ENCODE measurements at places on chromosomes 3 and 15. TPM values are rescaled to one million over a fixed set of nuclear protein-coding genes. Genes with fewer than 3 reads are reported as not detected.

The MUC20 gene
- 8.4 TPM for total RNA-seq

The DUOXA2 gene
- total RNA-seq, result not detected

The RPL39L gene
- total RNA-seq, result 17.4 TPM

The UBAP1L gene
- 2.5 TPM for total RNA-seq

DNA sequence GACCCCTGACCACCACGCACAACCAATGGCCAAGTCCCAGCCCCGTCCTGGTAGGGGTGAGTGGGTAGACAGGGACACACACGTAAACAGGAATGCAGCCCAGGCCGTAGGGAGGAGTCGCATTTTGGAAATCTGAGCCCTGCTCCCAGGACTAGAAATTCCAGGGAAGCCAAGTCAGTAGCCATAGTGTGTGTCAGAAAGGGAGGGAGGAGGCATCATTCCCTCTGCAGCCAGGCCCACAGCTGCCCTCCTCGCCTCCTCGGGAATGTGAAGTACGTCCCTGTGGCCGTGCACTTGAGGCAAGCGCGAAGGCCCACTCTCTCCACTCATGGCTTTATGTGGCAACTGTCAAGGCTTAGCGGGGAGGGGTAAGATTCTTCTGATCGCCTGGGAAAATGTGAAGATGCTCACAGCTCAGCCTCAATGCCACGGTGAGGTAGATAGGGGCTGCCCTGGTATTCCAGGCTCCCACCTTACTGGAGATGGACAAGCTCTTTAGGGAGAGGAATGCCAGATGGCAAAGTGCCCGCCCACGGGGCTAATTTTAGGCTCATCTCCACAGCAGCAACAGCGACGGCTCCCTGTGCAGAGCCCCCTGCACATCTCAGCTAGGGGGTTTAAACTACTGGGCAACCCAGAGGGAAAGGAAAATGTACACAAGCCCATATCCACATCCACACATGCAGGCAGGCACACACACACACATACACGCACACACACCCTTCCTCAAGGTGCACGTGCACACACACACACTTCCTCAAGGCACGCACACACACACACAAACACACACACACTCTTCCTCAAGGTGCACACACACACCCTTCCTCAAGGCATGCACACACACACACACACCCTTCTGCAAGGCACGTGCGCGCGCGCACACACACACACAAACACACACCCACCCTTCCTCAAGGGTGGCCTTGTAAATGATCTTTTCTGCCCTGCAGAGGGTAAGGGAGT lies 65.5 kb downstream of the ADCY5 start:
- DNase-seq, result no peak
- H3K4me3 ChIP-seq, result no peak overlapping the region
- H3K27ac ChIP-seq, result no peak overlapping the region
- H3K27me3 ChIP-seq, result peaks cover 15% of the 10 kb centered on the region

DNA sequence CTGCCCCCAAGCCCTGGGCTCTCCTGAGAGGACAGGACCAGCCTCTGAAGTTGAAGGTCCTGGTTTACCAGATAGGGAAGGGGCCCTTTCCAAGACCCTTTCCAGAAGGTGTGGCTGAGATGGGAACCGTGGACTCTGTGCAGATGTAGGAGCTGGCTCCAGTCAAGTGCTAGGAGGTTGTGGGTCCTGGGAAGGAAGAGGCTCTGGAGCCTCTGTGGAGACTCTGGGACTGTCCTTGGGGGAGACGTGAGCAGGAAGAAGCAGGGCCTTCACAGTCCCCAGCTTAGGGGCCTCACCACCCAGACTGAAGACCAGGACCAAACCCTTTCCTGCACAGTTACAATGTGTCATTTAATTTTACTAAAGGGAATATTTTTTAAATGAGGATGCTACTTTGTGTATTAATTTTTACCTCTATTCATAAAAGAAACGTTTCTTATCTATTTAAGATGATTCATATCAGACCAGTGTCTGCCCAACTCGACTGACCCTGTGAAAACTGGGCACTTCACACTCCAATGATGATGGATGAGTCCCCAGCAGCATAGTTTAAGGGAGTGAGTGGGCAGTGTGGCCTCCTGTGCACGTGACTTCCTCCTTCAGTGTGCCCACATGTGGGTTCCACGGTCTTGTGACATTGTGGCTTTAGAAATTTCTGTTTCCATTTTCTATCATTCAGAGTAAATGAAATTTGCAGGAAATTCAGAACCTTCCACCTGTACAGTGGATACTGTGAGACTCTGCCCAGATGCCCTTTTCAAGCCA lies 10.9 kb downstream of the CCR5AS start:
- H3K4me3 ChIP-seq, result no peak overlapping the region
- no peak overlapping the region for H3K27ac ChIP-seq
- H3K27me3 ChIP-seq, result peaks cover 13% of the 10 kb centered on the region

GRCh38 chr3:158486200-158486599 lies 84.8 kb upstream of the MLF1 start:
- H3K4me1 ChIP-seq, result peaks cover 5% of the 10 kb centered on the region
- H3K4me3 ChIP-seq, result no peak overlapping the region
- H3K27ac ChIP-seq, result no peak overlapping the region
- DNase-seq, result no peak

DNA sequence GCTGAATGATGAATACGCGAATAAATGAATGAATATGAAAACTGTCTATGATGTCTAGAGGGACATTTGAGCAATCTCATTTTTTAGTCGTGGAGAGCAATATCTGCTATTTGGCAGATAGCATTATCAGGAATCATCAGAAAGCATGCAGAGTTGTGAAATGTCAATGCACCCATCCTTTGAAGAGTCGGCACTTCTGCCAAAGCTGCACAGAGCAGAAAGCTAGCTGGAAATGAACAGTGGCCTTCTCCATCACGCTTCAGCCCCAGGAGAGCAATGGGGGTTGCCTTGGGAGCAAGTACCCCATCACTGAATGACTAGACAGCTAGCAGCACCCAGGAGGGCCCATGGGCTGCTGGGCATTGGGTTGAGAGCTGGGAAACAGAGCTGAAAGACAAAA lies 69.1 kb upstream of the PROK2 start:
- DNase-seq, result no peak
- H3K4me3 ChIP-seq, result no peak overlapping the region
- H3K4me1 ChIP-seq, result no peaks in the 10 kb centered on the region
- H3K36me3 ChIP-seq, result peaks cover 3% of the 10 kb centered on the region

DNA sequence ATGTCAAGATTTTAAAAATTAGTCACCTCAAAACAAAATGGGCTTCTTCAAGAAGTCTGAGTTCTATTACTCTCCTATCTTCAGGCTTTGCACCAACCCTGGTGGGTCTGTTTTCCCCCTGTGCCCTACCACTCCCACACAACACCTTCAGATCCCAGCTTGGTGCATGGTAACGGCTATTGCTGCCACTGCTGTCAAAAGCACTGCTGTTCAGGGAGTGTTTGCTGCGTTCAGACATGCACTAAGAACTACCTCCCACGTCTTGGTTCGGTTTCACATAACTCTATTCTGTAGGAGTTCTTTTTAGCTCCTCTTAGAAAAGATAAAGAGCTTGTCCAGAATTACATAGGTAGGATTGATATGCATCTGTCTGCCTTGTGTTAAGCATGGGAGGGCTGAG lies 799.2 kb downstream of the NR2F2 start:
- H3K36me3 ChIP-seq, result no peaks in the 10 kb centered on the region
- H3K27ac ChIP-seq, result no peak overlapping the region
- no peaks in the 10 kb centered on the region for H3K4me1 ChIP-seq
- H3K4me3 ChIP-seq, result no peak overlapping the region

Data from chondrocyte (in vitro differentiated cells).